ENCODE measurements at places on chromosomes 4 and X.

GRCh38 chr4:13386405-13387107, 97.6 kb downstream of the RAB28 start:
- no peak for DNase-seq

DNA sequence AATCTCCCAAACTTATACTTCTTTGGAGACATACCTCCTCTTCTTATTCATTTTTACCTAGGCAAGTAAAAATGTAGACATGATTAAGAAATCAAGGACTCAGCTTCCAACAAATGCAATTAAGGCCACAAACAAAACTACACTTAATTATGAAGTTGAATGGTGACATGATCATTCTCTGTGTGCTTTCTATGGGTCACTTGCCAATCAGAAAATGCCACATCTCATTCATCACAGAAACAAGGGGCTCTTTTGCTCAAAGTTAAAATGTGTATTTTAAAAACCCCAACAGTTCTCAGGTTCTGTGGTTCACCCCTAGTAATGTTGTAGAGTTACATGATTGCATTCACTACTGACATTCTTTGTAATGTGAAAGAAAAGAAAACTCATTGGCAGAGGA, 273.5 kb downstream of the DCHS2 start:
- DNase-seq: no peak

GRCh38 chrX:94455782-94456181, 781.8 kb downstream of the FAM133A start:
- DNase-seq: no peak

- DNase-seq: no peak
These were observed 36.7 kb downstream of the DHRSX start for GRCh38 chrX:2463973-2464676.

DNA sequence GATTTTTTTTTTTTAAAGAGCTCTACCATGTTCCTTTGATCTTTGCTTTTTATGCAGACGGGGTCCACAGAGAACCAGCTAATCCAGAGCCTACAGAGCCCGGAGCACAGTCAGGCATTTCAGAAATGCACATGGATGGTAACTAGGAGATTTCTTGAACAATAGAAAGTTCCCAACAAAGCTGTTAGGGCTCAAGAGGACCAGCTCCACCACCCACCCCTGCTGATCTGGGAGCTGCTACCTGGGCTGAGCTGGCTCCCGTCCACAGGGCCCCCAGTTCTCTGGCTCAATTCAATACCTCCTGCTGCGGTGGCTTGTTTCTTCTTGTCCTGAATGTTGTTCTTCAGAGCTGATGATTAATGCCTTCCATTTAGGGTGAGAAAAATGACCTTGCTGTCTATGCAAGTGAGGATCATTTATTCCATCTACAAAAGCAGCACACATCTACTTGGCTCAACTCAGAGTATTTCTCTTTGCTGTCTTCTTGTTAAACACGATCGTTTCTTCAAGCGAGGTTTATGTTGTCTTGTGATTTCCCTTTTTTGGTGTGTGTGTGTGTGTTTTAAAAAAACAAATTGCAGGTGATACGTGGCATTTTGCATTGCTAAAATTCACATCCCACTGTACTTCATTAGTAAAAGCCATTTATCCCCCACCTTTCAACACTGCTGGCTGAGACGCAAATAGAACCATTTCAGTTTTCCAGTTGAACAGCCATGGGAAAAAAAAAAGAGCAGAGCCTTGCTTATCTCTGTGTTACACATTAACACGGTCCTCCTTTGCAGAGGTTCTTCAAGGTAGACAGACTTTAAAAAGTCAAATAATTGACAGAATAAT, 31.3 kb downstream of the IGFBP7 start:
- DNase-seq: no peak

All from tongue (tissue), 3 donors.